ENCODE measurements at places on chromosomes 12 and 14. TPM values are rescaled to one million over a fixed set of nuclear protein-coding genes. Genes with fewer than 3 reads are reported as not detected.

DNA sequence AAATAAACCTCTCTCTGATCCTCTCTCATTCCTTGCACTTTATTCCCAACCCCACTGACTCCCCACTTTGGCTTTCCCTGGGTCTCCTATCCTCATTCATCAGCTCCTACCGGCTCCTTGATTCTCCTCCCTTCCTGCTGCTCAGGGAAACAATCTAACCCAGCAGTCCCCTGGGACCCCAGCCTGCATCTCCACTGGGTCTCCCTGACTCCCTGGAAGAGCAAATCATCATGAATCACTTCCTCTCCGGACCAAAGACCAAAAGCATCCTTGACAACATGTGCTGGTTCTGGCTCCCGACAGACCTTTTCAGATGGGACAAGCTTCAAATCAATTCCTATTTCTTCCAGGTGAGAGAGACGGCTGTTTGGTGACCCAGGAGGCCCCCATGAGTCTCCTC is 76.6 kb downstream of the HSPB8 start:
- no peaks in the 10 kb centered on the region for H3K36me3 ChIP-seq
- H3K27me3 ChIP-seq = no peaks in the 10 kb centered on the region
- no peak overlapping the region for H3K27ac ChIP-seq
- no peaks in the 10 kb centered on the region for H3K4me1 ChIP-seq
- H3K4me3 ChIP-seq = no peak overlapping the region
- DNase-seq = no peak

DNA sequence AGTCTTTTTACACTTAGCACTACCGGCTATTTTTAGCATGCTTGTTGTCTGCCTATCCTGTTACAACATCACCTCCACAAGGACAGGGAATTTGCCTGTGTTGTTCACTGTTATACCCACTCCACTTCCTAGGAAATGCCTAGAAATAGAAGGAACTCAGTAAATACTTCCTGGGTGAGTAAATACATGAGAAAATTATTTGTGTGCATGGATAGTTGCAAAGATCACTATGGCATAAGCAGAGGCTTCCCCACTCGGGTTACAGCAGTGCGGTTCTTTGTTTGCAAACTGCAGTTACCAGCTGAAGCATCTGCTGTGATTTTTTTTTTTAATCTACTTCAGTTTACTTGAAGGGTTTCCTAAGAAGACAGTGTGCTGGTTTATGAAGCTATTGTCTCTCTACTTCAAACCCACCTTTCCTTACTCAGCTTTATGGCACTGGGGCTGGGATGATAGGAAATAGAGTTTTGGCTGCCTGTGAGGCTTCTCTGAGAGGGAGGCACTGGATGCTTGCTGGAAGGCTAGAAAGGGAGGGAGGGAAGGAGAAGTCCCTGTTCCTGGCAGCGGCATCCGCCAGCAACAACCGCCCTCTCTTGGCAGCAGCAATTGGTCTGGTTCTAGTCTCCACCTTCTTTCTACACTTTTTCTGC is 29.0 kb downstream of the PDE6H start:
- no peak overlapping the region for H3K4me3 ChIP-seq
- H3K27ac ChIP-seq = no peak overlapping the region
- no peaks in the 10 kb centered on the region for H3K4me1 ChIP-seq
- no peaks in the 10 kb centered on the region for H3K27me3 ChIP-seq

- no peaks in the 10 kb centered on the region for H3K4me1 ChIP-seq
- no peak for DNase-seq
- no peak overlapping the region for H3K4me3 ChIP-seq
- H3K27me3 ChIP-seq = no peaks in the 10 kb centered on the region
- H3K27ac ChIP-seq = no peak overlapping the region
Observed at GRCh38 chr12:124352839-124353238, 57.9 kb downstream of the RFLNA start.

Gene RHOJ
- total RNA-seq = not detected

- H3K36me3 ChIP-seq = no peaks in the 10 kb centered on the region
- no peak for DNase-seq
- H3K4me3 ChIP-seq = no peak overlapping the region
- peaks cover 4% of the 10 kb centered on the region for H3K4me1 ChIP-seq
Observed at GRCh38 chr14:95163132-95163531, 5.8 kb upstream of the DICER1 start.
